ENCODE measurements at places on chromosomes 7 and 10.

GRCh38 chr7:140591180-140591902 lies 49.3 kb downstream of the DENND2A start:
- no peak for DNase-seq

DNA sequence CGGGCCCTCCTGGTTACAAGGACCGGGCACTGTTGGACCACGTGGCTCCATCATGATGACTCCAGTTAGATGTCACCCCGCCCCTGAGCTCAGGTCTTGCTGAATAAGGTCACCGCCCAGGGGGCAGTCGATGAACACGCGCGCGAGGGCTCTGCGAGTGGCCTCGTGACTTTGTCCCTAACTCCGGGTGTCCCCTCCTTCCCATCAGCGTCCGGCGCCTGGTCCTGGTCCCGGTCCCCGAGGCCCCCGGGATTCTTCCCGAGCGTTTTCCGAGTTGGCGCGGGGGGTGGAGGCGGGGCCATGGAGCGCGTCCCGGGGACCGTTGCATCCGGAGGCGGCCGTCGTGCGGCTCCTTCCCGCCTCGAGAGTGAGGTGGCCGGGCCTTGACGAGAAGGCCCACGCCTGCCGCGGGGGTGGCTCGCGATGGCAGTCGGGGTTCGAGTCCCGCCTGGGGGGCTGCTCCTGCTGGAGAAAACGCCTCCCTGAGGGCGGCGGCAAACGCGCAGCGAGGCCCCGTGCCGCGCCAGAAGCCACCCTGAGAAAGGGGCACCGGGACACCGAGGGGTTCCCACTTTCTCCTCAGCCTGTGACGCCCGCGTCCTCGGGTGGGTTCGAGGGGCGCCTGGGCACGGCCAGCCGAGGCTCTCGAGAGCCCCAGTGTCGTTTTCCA lies 569 bp upstream of the NPTX2 start:
- DNase-seq = no peak

GRCh38 chr10:91682912-91683311 lies 50.0 kb upstream of the PPP1R3C start:
- no peak for DNase-seq

- DNase-seq = no peak
Observed at GRCh38 chr7:15989194-15989593, 302.7 kb upstream of the MEOX2 start.

DNA sequence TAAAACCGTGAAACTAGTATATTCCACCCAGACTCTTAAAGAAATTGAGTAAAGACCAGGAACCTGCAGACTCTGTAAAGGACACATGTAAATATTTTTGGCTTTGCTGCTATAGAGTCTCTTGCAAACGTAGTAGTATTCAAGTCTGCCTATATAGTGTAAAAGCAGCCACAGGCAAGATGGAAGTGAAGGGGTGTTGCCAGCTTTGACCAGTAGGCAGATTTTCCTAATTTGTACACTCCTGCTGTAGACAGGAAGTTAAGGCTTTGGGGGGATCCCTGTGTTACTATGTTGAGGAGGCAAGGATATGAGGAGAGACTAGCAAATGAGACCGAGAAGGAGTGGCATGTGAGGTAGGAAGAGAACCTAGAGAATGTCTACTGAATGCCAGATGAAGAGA lies 27.7 kb downstream of the WAC start:
- no peak for DNase-seq

DNA sequence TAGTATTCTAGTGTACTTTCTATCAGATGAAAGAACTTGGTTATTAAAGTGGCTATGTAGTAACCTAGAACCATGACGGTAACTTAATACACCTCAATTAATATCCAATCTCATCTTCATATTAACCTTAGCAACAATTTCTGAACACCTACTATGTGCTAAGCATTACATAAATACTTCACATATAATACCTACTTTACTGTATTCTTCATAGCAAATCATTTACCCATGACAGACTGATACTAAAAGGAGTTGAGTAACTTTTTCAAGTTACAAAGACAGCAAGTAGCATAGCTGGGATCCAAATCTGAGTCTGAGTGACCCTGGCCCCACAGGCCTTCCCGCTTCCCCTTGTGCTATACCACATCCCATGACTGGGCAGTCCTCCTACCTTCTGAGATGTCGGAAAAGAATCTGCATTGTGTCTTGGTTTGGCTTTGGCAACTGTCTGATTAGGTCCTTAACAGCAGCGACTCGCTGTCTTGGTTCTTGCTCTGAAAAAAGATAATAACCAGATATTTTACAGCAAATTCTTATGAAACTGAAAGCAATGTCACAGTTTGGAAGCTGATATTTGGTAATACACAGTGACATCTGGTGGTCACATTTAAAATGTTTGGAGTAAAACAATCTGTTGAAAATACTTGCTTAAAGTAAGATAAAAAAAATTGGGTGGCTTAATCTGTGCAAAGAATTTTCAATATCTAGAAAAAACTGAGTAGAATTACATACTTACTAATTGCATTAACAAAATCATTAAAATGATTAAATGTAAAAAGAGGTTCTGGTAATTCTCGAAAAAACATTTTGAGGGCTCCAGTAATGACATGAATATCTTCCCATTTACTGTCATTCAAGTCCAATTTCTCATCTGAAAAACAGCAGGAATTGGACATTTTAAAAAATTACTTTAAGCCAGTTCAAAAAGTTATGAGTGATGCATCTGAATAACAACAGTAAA lies 120.1 kb downstream of the ARHGAP12 start:
- DNase-seq = peak; percentile 74
